ENCODE measurements at places on chromosomes 12 and 14.

DNA sequence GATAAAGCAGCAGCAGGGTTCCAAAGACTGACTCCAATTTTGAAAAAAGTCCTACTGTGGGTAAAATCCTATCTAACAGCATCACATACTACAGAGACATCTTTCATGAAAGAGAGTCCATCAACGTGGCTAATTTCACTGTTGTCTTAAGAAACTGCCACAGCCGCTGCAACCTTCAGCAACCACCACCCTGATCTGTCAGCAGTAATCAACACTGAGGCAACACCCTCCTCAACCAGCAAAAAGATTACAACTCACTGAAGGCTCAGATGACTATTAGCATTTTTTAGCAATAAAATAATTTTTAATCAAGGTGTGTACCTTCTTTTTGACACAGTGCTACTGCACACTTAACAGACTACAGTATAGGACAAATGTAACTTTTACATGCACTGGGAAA, 6.6 kb downstream of the CAPRIN2 start:
- DNase-seq, result no peak

- DNase-seq, result peak; percentile 97
These were observed 145.0 kb downstream of the PRKCH start for GRCh38 chr14:61466249-61466904.

GRCh38 chr12:108321688-108322087, 17.4 kb downstream of the CMKLR1 start:
- DNase-seq, result no peak

GRCh38 chr14:43132441-43132840, 1374.6 kb downstream of the FSCB start:
- no peak for DNase-seq

- DNase-seq, result peak; percentile 52
These were observed 147.1 kb upstream of the SLCO1C1 start for GRCh38 chr12:20547816-20548575.

GRCh38 chr12:5484426-5484825, 52.5 kb downstream of the NTF3 start:
- DNase-seq, result no peak

DNA sequence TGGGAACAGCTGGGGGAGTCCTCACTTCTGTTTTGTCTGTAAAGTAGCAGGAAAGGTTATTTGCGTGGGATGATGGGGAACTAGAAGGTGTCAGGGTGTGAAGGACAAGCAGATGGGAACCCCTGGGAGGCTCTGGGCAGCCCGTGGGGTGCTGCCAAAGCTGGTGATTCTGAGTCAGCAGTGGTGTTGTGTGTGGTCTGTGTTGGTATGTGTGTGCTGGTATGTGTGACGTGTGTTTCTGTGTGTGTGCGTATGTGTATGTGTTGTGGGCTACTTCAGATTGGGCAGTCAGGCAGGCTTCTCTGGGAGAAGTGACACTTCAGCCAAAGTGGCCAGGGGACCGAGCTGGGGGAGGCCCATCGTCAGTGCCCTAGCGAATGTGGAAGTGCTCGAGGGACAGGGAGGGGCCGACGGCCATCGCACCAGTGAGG, 15.3 kb upstream of the BDKRB2 start:
- peak; percentile 81 for DNase-seq

DNA sequence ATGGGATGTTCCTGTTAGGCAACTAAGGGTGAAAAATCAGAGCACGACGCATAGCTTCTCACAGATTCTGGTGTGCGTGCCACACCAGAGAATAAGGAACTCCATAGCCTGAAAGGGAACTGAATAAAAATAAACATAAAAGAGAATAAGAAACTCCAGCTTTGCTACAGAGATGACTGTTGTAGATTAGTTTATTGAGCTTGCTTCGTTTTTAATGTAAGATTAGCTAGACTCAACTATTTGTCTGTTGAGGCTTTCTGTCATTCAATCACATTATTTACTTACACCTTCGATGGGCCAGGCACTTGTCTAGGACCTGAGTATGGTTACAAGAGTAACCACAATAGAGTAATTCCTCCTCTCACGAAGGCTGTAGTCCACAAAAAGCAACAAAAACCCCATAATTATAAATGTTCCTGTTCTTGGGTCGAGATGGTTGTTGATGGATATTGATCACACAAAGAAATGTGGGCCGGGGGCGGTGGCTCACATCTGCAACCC, 807 bp upstream of the ZCCHC8 start:
- DNase-seq, result no peak

- DNase-seq, result no peak
These were observed 19.4 kb downstream of the PLCZ1 start for GRCh38 chr12:18718462-18718861.

GRCh38 chr12:50922820-50923219, 29.5 kb upstream of the HIGD1C start:
- DNase-seq, result peak; percentile 64

DNA sequence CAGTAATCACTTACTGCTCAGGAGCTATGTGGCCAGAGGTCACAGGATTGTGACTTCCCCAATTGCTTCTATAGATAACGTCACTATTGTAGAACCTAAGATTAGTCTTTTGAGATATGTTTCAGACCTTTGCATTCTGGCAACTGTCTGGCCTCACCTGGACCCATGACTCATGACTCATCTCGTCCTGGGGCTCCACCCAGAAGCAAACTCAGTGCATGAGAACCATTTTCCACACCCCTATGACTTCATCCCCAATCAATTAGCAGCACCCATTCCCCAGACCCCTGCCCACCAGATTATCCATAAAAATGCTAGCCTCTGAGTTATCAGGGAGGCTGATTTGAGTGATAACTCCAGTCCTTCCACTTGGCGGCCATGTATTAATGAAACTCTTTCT, 186.9 kb downstream of the EMP1 start:
- DNase-seq, result no peak

DNA sequence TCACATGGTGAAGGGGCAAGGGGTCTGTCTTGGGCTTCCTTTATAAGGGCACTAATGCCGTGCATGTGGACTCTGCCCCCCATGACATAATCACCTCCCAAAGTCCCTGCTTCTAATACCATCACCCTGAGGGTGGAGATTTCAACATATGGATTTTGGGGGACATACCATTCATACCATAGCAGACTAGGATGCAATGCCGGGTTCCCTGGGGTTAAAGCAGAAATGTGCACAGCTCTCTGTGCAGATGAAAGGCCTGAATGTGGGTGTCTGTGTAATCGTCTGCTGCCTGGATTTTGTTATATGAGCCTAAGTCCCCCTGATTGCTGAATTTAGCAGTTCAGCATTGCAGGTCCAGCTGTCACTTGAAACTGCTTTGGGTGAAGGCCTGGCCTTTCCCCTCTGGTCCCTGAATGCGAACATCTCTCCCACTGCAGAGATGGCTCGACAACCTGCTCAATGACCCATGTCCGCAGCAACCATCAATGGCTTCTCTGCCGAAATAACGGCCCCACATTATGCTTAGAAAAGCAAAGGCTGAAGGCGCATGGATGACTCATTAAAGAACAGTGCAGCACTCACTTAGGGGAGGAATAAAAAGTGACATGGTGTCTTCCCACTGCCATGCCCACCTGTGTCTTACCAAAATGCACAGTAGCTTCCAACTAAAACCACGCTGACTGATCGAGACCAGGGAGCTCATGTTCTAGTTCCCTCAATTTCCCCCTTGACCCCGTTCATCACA, 286.3 kb downstream of the DPF3 start:
- peak; percentile 13 for DNase-seq

DNA sequence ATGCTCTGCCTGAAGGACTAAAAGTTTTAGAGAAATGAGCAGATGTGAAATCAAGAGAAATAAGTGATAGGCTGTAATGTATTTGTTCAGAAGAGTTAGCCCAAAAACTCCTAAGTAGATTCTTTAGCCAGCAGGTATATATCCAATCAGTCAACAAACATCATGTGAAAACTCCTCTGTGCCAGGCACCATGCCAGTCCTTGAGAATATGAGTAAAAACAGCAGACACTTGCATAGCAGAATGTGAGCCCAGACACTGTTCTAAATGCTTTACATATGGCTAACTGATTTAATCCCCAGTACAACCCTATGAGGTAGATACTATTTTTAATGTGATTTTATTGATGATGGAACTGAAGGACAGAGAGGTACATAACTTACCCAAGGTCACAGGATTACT, 329.8 kb downstream of the PAWR start:
- no peak for DNase-seq

DNA sequence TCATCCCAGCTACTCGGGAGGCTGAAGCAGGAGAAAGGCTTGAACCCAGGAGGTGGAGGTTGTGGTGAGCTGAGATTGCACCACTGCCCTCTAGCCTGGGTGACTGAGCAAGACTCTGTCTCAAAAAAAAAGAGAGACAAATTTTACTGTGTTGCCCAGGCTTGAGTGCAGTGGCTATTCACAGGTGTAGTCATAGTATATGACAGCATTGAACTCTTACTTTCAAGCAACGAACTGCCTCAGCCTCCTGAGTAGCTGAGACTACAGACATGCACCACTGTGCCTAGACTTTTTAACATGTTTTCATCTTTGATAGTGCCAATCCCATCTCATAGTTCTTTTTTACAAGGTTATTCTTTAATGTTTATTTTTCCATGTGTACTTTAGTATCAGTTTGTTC, 13.7 kb downstream of the ARID2 start:
- no peak for DNase-seq

- DNase-seq, result no peak
These were observed 12.5 kb downstream of the RAB21 start for GRCh38 chr12:71767183-71767582.

GRCh38 chr12:104699489-104700190, 242.9 kb downstream of the CHST11 start:
- peak; percentile 42 for DNase-seq

GRCh38 chr12:71787580-71787979, 32.9 kb downstream of the RAB21 start:
- no peak for DNase-seq

DNA sequence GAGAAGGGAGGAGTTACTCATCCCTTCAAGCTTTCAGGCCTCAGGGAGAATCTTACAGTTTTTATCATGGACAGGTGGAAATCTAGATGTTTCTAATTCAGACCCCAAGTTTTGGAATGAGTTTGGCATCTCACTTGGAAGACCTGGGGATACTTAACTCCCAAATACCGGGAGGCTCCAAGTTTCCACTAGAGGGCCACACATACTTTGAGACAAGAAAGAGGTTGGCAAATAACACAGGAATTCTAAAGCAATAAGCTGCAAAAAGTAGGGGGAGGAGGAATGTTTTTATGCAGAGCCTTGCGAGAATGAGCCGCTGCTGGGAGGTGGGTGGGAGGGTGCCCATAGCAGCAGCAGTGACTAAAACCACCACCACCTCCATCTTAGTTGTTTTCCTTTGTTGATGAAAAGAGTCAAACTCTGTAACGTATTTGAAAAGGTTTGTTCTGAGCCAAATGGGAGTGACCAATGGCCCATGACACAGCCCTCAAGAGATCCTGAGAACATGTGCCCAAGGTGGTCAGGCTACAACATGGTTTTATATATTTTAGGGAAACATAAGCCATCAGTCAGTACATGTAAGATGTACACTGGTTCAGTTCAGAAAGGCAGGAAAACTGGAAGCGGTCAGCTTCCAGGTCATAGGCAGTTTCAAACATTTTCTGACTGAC, 34.2 kb upstream of the RNASE1 start:
- DNase-seq, result peak; percentile 4

- DNase-seq, result no peak
These were observed 2.4 kb downstream of the DHRS2 start for GRCh38 chr14:23638414-23639047.

DNA sequence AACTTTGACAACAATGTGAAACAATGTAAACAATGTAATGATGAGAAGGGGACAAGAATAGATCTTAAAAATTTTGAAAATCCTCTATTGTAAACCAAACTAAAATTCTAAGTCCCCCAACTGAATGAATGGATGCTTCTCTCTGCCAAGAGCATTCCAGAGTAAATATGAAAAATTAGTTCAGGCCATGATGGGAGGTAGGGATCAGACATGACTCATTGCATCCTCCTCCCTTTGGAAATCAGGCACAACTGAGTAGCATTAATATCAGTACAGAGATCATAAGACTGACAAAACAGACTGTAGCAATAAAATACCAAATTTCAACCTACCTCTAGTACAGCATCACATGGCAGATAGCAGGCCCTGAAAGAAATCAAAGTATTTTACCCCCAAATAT, 559.9 kb downstream of the C12orf50 start:
- DNase-seq, result peak; percentile 2

DNA sequence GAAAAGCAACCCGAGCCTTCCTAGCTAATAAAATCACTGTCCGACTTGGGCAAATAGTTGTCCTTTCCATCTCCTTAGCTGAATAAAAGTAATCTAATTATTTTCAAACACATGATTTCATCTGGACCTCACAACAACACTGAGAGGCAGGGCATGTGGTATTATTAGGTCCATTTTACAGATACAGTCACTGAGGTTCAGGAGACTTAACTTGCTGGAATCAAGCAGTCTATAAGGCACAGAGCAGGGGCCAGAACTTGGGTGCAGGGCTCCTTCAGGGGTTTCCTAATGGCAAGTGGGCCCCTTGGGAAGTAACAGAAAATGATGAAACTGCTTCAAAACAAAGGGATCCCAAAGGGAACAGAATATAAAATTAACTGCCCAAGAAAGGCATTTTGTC, 15.5 kb downstream of the PLXNC1 start:
- DNase-seq, result no peak

DNA sequence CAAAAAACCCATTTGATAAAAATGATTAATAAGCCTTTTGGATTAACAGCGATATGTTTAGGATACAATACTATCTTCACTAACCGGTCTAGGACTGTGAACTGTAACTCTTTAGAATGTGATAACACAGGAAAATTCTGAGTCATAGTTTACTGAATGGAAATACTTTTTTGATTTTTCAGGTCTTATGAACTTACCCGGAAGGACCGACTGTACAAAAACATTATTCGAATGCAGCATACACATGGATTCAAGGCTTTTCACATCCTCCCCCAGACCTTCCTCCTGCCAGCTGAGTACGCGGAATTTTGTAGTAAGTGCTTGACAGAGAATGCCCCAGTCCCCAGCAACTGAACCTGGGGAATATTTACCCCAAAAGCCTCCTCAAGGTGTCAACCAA, 29.0 kb downstream of the TTLL5 start:
- no peak for DNase-seq

DNA sequence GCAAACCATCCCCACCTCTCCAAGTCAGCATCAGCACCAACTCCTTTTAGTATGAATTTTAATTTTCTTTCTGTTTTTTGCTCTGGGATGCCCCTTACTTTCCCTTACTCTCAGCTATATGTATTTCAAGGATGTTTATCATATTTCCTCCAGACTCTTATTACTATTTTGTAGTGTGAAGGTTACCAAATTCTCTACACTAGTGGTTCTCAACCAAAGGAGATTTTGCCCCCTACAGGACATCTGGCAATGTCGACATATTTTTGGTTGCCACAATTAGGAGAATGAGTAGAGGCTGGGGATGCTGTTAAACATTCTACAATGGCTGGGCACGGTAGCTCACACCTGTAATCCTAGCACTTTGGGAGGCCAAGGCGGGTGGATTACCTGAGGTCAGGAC, 29.1 kb upstream of the SOS2 start:
- peak; percentile 54 for DNase-seq

- no peak for DNase-seq
These were observed 11.6 kb upstream of the TESPA1 start for GRCh38 chr12:54996205-54996604.
